A172 (cell line): ENCODE measurements at places on chromosomes 6 and 20. TPM values are rescaled to one million over a fixed set of nuclear protein-coding genes. Genes with fewer than 3 reads are reported as not detected.

DNA sequence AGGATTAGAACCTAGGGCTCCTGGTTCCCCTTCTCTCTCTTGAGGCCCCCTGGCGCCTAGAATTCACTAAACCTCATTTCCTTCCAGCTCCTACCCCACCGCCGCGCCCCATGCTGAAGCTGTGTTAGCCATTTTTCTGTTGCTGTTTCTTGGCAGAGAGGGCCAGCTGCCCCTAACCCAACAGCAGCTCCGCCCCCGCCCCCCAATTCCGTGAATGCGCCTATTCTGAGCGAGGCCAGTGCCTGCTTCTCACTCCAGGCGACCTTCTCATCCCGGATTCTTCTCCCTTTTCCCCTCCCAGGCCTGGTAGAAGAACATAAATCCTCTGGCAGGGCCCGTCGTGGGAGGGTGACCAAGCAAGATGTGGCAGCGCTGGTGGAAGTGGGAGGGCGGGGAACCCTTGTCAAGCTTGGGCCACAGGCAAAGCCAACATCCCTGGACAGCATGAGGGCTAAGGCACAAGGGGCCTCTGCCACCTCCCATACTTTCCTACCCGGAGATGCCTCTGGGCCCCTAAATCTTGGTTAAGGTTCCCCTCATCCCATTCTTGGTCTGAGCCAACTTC lies 518 bp downstream of the RBPJL start:
- no peak for DNase-seq

- no peak for DNase-seq
Observed at GRCh38 chr20:21701171-21701876, 4.1 kb upstream of the PAX1 start.

RAET1L gene
- 0.69 TPM in 1 of 2 replicates, not detected in the other for total RNA-seq

ZNF391 gene
- 0.53 and 3.3 TPM in 2 replicates for total RNA-seq

DNA sequence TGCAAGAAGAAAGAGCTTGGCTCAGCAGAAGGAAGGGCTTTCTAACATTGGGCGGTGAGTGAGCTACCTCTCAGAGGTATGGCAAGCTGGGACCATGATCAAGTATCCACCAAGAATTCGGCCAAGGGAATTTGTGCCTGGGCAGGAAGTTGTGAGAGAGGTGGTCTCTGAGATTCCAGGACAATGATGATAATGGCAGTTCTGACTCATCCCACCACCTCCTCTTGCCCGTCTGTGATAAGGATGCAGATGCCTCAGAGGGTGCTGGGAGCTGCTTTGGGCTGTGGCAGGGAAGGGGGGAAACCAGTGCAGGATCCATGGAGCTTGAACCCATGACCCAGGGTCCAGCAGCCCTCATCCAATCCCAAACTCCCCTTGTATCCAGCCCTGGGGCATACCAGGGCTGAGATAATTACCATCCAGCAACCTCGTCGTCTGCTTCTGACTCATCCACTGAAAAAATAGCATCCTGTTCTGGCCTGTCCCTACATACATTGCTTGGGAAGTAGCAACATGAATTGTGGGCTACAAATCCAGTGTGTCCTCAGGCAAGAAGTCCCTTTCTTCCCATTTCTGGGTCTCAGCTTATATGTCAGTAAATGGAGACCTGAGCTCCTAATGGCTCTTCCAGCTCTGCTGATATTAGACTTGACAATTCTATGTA lies 5.9 kb downstream of the TGM6 start:
- peak; percentile 93 for DNase-seq

BACH2 gene
- 0.03 and 0.65 TPM in 2 replicates for total RNA-seq

GRCh38 chr20:15278041-15278440 lies 940.6 kb upstream of the FLRT3 start:
- DNase-seq: no peak

- peak; percentile 60 for DNase-seq
Observed at GRCh38 chr6:128882991-128883611, at the start of gene LAMA2. Gene LAMA2 (plus strand): TSS chr6:128883138. CDS start chr6:128883246, 108 bp downstream.

GRCh38 chr6:4518506-4518905 lies 257.7 kb upstream of the CDYL start:
- DNase-seq: no peak
